ENCODE measurements at places on chromosomes 1 and 21.

GRCh38 chr1:160210561-160210960 is 5.4 kb downstream of the PEA15 start:
- no peak for DNase-seq

GRCh38 chr1:8823295-8823664 is 5.8 kb upstream of the RERE start:
- DNase-seq, result no peak

DNA sequence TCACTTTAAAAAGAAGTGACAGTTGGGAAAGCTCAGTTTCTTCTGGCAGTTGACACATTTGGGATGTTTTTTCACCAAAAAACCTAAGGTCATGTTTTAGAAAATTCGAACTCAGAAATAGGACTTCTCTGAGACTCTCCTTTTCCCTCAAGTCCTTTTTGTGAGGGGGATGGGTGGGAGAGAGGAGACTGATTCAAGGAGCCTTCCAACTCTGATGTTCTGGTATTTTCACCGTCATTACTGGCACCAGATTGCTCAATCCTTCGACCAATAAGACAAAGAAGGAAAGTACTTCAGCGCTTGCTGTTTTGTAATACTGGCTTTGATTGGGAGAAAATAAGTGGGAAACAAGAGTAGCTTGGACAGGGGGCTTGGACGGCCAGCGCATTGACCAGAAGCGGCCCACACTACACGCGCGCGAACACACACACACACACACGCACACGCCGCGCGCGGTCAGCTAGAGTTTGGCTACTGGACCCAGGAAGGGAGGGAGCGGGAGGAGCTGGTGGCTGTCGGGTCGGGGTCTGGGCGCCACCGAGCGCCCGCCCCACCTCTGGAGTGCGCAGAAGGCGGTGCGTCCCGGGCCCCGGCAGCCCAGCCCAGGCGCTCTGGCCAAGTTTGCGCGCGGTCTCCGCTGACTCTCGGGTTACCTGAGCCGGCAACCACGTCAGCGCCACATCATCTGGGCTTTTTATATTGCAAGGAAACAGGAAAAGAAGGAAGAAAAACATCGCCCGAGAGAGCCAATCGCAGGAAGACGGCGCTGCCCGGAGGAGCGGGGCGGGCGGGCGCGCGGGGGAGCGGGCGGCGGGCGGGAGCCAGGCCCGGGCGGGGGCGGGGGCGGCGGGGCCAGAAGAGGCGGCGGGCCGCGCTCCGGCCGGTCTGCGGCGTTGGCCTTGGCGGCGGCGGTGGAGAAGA is at the start of gene KCNK1:
KCNK1 (plus strand) TSS at position 855 of the 921 bp plus-strand sequence; CDS start at position 921, 66 bp downstream.
- DNase-seq, result peak; percentile 60

DNA sequence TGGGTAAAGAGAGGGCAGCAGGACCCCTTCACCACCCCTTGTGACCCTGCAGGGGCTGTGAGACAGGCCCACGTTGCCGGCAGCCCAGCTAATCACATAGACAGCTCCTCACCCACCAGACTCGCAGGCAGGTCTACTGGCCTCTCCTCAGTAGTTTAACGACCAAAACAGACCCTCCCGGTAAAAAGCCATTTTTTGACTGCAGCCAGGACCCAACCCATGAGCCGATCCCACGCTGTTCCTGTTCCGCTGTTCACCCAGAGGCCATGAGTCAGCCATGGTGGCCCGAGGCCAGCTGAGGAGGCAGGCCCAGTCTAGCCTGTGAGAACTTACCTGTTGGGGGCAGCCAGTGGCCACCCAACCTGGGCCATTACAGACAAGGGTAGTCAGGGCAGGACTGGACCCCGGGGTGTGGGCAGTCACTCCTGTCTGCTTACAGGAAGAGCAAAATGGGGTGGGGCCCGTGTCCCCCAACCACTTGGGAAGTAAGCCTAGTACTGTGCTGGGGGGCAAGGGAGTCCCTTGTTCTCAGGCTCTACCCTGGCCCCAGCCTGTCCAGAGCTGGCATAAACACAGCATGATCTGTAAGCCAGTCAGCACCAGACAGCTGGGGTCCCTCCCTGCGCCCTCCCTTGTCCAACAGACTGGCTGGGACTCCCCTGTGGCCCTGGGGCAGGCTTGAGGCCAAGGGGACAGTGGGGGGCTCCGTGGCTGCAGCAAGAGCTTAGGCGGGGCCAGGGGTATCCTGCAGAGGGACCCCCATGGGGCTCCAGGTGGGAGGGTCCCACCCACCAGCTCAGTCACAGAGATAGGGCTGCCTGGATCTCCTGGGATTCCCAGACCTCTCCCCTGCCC is 61.9 kb downstream of the WNT9A start:
- DNase-seq, result no peak

DNA sequence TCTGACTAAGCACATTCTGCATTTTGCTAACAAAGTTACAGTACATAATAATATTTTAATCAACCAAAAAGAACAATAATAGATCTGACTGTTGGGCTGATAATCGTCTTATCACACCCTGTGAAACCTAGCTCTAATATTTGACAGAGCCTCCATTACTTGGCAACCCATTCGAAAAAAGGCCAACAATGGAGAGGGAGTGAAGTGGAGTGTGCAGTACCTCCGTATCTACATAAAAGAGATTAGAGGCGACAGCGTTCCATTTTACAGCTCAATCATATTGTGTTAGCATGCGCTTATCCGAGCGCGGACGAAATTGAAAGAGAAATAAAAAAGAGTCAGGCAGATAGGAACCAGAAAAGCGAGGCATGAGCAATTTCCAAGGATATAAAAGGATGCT is 137.3 kb upstream of the USH2A start:
- no peak for DNase-seq

Measured in dorsolateral prefrontal cortex (tissue), 122 donors.